ENCODE measurements at places on chromosomes 3 and 15. TPM values are rescaled to one million over a fixed set of nuclear protein-coding genes. Genes with fewer than 3 reads are reported as not detected.

Gene FEZF2
- not detected for polyA plus RNA-seq

Gene ECE2
- not detected for polyA plus RNA-seq

Gene CISH
- polyA plus RNA-seq = 31.3 TPM

Gene RTP1
- polyA plus RNA-seq = not detected

Gene ACKR4
- polyA plus RNA-seq = 1.8 TPM

Gene PEAK1
- polyA plus RNA-seq = 26.6 TPM

Gene DLEC1
- polyA plus RNA-seq = 1.1 TPM

Gene PDCD6IP
- 164 TPM for polyA plus RNA-seq

Gene LRTM1
- not detected for polyA plus RNA-seq

Gene SAMD7
- not detected for polyA plus RNA-seq

Gene SUMF1
- 53.9 TPM for polyA plus RNA-seq

Gene SYNM
- polyA plus RNA-seq = 1.7 TPM

Gene DNAJA4
- 23.1 TPM for polyA plus RNA-seq

Gene NR1I2
- polyA plus RNA-seq = 0.87 TPM

Gene CCR5
- 0.68 TPM for polyA plus RNA-seq

Gene SCAMP2
- polyA plus RNA-seq = 84.0 TPM

Gene RASGRP1
- polyA plus RNA-seq = 14.1 TPM

Gene CPEB1
- polyA plus RNA-seq = 1.9 TPM

Gene HACD2
- polyA plus RNA-seq = 55.3 TPM

Gene FAH
- 40.6 TPM for polyA plus RNA-seq

Gene CA12
- 151 TPM for polyA plus RNA-seq

Gene FANCD2
- polyA plus RNA-seq = 19.3 TPM

Gene CMTM8
- 13.5 TPM for polyA plus RNA-seq
